Thoracic aorta (tissue), 2 donors: ENCODE measurements at places on chromosomes 3 and 15.
A peak's percentile ranks its signal among the peaks of the same experiment; 100 is the strongest.

- no peak for DNase-seq
Measured at GRCh38 chr3:178498871-178499270, 37.4 kb upstream of the KCNMB2 start.

- no peak for DNase-seq
Measured at GRCh38 chr15:47362118-47362905, 355.0 kb upstream of the SEMA6D start.

DNA sequence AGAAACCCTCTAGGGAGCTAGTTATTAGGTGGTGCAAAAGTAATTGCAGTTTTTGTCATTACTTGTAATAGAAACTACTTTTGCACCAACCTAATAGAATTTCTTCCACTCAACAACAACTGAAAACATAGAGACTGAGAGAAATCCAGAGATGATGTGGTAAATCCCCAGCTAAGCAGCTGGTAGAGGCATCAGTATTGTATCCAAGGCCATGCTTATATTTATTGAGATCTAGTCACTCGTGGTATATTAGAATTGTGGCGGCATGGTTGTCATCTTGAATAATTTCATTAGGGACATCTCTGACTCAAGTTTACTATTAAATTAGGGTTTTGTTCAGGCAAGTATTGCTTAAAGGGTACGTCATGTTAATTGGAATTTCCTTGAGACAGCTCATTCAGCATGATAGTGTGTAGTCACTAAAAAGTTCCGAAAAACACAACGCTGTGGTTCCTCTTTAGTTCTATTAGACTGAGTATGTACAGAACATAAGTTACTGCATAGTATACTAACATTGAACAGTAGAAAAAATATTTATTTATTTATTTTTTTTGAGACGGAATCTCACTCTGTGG, 35.3 kb downstream of the PAK2 start:
- no peak for DNase-seq

GRCh38 chr3:131543714-131544113, 40.9 kb upstream of the MRPL3 start:
- peak; percentile 5 for DNase-seq

DNA sequence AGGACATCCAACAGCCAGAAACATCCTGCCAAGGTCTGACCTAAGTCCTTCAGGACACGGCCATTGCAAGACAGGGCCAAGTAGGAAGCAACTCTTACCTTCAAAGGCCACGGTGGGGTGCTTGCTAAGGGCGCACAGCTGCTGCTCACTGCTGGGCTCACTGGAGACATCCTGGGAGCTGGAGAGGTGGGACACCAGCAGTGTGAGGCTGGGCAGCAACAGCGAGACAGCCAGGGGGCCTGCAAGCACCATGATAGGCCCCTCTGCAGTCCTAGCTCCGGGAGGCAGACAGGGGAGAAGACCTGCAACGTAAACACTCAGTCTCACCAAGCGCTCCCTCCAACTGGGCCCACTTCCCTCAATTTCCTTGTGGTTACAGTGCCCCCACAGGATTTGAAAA, 79.2 kb downstream of the SEMA5B start:
- DNase-seq = no peak

DNA sequence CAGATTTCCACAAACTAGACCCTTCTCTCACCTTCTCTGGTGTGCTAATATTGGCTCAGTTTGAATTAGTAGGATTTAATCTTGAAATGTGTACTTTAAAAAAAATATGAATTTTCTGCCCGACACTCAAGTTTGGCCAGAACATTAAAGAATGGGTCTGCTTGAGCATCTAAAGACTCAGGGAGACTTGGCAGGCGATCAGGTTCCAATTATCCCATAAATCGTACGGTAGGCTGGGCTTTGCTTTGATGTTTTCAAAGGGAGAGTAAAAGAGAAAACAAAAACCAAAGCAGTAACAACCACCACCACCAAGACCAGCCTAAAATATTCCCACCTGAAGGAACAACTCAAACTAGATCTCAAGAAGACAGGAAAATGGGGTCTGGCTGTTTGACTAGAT, 230.8 kb downstream of the EBLN2 start:
- no peak for DNase-seq

DNA sequence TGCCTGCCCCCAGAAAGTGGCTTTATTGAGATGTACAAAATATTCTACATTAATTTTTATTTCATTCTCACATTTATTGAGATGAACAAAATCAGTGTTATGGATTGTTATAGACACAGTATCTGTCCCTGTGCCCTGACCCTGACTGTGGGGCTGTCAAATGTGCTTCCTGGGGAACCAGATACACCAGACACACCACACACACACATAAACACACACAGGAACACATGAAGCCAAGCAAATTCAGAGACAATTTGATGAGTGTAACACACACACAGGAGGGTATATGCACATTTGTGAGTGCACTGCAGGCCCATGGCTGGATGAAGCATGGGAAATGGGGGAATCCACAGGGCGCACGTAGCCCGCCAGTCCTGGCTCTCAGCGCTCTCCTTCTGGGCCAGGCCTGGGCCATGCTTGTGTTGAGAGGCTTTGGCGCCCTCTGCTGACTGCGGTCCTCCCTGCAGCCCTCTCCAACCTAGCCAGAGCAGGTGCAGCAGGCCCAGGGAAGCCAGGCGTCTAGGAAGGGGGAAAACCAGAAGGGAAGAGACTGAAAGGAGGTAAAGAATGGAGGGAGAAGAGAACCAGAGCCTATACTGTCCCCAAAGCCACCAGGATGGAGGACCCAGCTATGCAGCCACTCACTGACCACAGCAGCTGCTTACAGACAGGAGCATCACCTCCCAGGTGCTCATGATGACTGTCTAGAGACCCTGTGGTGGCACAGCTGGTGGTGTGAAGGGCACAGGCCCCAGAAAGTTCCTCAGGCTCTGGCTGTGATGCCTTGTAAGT, 18.0 kb upstream of the LOXL1 start:
- DNase-seq = peak; percentile 58

DNA sequence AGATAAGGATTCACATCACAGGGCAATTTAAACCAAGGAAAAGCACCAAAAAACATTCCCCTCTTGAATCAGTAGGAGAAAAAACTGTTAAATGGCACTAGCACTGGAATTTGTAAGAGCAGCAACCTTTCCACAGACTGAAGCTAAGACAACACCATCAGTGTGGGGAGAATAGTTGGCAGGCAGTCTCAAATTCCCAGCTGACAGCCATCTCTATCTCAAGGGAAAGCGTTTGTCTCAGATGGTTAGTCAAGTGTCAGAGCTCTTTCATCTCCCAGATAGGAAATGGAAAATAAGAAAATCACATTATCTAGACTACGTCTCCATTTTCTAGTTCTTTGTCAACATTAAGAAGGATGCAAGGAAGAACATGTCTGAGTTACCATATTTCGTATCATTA, 228.7 kb downstream of the WDR72 start:
- no peak for DNase-seq

GRCh38 chr15:25799906-25800700, 63.0 kb downstream of the ATP10A start:
- DNase-seq = no peak

- no peak for DNase-seq
Measured at GRCh38 chr3:133125802-133126201, 87.6 kb downstream of the TMEM108 start.

- DNase-seq = no peak
Measured at GRCh38 chr3:59545374-59545773, 495.5 kb upstream of the CFAP20DC start.

DNA sequence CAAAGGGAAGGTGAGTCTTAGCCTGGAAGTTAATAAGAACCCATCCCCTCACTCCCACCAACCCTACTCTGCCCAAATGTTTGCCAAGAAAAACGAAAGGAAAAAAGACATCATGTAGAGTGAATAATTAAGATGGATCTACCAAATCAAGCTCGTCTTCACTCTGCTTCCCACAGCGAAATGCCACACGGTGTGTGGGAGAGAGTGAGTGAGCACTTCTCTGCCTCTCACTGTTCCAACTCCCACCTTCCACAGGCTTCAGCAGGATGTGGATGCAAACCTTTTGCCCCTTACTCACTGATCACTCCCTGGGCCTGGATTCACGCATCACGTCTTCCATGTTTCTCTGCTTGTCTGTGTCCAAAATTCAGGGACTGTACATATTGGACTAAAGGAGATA, 85.4 kb downstream of the WDR76 start:
- DNase-seq = no peak

DNA sequence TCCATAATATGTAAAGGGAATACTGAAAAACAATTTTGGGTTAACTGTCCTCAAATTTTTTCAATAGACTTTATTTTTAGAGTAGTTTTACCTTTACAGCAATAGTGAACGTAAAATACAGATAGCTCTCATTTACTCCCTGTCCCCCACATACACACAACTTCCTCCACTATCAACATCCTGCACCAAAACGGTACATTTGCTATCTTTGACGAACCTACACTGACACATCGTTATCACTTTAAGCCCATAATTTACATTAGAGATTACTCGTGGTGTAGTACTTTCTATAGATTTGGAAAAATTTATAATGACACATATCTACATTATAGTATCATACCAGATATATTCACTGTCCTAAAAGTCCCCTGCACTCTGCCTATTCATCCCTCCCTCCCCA, 16.9 kb upstream of the P2RY1 start:
- no peak for DNase-seq

DNA sequence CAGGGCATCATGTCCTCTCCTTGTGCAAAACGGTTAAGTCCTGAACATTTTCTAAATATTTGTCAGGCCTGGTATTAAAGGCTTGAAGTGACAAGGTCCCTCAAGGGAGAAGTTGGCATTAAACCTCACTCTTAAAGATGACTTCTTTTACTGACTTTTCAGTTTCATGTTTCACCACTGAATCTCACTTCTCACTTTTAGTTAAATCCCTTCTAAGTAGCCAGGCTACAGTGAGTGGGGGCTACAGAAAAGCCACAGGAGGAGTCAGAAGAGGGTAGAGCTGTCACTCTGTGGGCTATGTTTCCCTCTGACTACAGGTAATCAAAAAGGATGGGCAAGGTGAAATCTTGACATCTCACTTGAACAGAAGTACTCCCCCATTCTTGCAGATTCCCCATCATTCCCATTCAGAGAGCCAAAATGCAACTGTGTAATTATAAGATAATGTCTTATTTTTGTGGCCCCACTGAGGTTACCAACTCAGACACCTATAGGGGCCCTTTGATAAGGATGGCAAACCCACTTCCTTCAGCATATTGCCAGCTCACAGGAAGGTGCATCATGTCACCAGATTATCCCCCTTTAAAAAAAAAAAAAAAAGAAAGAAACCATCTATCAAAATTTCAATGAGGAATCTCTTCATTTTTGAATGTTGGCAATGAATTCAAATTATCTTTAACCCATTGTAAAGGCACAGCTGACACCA, 790.1 kb upstream of the CFAP20DC start:
- DNase-seq = no peak

GRCh38 chr3:169199283-169199682, 464.2 kb downstream of the MECOM start:
- no peak for DNase-seq

DNA sequence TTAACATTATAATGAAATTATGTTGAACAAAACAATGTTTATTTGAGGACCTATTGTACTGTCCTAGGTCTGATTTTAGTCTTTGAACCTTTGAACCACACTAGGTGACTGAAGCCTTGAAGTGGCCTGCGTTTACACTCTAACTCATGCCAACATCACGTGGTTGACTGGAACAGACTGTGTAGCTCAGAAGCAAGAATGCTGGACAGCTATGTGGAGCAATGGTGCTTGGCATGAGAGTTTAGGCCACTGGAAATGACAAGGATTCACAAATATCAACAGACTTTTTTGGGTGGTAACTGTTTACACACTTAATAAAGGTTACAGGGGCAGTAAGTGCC, 391.5 kb downstream of the RAP2B start:
- no peak for DNase-seq

GRCh38 chr15:73353734-73354133, 15.0 kb downstream of the HCN4 start:
- no peak for DNase-seq

- DNase-seq = no peak
Measured at GRCh38 chr3:13017361-13018042, 55.7 kb downstream of the IQSEC1 start.

DNA sequence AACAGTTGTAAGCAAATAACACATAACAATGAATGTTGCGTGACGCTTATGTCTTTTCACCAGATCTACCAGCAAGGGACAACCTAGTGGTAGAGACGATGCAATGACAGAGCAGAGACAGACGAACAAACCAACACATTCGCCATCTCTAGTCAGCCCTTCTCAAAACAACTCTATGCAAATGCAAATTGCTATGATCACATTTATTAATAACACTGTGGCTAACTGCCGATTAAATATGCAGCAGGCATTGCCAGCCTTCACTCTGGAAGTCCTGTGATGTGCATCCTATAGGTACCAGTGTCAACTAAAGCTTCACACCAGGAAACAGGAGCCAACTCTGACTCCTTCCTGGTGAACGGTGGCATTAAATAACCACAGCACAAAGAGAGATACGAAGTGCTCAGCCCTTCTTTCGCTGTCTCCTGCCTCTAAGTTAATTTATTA, 94.2 kb downstream of the FOXP1 start:
- DNase-seq = no peak

DNA sequence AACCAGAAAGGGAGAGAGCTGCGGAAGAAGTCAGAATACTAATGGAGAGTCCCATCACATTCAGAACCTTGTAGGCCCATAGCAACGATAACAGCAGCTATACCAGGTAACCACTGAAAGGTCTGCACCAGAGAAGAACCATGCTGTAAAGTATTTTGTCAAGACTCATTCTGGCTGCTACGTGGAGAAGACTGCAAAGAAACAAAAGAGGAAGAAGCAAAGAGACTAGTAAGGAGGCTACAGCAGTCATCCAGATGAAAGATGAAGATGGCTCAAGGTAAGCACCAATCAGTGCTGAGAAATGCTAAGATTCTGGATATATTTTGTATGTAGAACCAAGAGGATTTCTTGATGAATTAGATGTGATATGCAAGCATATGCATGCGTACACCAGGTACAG, 39.6 kb downstream of the ACAP2 start:
- DNase-seq = no peak

DNA sequence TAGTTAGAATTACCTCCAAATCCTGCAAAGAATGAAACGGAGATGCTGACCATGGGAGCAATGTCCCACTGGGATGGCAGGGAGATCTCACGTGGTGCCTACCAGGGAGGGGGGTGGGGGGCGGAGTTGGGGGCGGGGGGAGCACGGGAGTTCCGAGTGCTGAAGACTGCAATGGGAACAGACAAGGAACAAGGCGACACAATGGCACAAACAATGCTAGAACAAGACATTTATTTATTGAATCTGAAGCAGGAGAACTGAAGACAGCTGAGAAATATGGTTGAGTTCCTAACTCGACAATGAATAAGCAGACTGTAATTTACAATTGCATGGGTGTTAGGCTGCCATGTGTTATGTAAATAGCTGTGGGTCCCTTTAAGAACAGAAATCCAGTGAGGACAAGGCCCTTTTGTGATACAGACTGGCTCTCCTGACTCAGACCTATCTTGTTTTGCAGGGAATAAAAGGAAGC, 91.2 kb downstream of the AQP9 start:
- DNase-seq = no peak
